ENCODE measurements at places on chromosomes 7 and 10. TPM values are rescaled to one million over a fixed set of nuclear protein-coding genes. Genes with fewer than 3 reads are reported as not detected.

ADAMTS14 gene
- total RNA-seq, result not detected

RNF32 gene
- total RNA-seq, result 26.0 TPM

OR2A5 gene
- not detected for total RNA-seq

TMUB1 gene
- 68.1 TPM for total RNA-seq

GGCT gene
- total RNA-seq, result 75.2 TPM

WDR86 gene
- total RNA-seq, result 0.95 TPM

MMD2 gene
- total RNA-seq, result not detected

DNA sequence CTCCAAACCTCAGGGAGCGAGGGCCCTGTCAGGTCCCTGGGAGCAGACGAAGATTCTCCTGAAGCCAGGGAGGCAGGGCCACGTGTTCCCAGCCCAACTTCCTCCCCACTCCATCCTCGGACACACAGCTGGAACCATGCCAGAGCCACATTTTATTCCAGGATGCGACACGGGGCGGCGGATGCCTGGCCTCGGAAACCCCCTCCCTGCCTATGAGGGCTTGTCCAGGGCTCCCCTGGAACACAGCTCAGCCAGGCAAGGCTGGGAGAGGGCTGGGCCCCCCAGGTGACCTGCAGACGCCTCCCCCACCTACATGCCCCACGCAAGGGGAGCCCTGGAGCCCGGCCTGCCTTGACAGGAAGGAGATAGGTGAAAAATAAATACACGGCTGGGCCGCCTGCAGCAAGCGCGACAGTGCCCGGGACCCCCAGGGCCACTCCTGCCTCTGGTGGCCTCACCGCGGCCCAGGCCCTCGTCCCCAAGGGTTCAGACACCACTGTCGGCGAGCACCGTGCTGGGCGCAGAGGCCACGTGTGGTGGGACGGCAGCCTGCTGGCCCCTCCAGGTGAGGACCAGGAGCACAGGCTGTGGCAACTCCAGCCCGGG lies 21.5 kb downstream of the GET4 start:
- H3K27me3 ChIP-seq, result no peaks in the 10 kb centered on the region
- no peaks in the 10 kb centered on the region for H3K36me3 ChIP-seq
- DNase-seq, result no peak
- H3K27ac ChIP-seq, result peak overlapping the region; percentile 53
- no peaks in the 10 kb centered on the region for H3K4me1 ChIP-seq

DNA sequence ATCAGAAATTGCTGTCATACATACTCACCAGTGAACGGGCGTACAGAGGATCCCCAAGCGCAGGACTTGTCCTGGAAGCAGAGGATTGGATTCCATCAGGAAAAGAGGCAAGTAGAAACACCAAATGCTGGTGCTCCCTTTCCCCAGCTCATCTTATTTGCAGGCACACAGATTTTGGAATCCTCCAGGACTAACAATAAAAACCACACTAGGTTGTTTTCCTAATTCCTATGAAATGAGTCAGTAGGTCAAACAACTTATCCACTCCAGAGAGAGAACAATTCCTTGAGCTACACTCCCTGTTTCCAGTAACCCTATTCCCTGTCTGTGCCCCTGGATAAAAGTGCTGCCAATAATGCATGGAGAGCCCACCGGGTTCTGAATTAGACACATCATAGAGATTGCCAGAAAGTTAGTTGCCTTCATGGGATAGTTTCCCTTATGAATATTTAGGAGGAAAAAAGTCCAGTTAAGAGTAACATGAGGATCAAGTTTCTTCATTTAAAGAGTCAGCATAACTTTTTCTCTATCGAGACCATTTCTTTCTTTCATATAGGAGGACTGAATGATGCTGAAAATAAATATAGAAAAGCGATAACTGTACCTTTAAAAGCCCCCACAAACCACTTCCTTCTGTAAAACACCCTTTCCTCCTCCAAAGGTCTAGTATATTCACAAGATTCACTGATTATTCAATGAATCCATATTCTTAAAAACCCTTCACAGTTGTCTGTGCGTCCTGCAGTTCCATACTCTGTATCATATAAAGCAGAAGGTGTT lies 178.3 kb upstream of the KLF14 start:
- H3K4me3 ChIP-seq, result peak overlapping the region; percentile 48
- H3K27ac ChIP-seq, result peak overlapping the region; percentile 95
- no peak for DNase-seq
- H3K4me1 ChIP-seq, result peaks cover 28% of the 10 kb centered on the region
- no peaks in the 10 kb centered on the region for H3K36me3 ChIP-seq
- H3K27me3 ChIP-seq, result no peaks in the 10 kb centered on the region

DNA sequence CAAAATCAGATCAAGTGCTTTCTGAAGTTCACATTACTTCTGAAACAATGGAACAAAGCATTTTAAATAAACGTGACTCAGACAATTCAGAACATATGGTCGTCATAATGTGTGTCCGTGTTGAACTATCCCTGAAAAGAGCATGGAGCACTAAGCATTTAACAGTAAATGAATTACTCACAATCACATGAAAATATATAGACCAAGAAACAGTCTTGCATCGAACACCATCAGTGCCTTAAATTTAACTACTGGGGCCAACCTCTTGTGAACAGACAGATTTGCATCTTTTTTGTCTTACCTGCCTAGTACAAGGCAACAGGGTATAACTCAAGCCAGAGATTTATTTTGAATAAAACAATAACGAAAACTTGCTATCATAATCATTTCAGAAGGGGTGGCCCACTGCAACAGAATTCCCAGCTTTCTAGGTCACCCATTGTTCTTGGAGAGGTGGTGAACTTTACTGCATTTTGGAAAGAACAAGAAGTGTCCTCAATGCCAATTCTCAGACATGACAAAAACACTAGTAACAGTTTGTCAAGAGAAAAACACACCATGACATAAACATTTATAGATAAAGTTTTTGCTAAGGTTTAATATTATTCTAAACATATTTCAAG lies 293.5 kb downstream of the SFMBT2 start:
- no peaks in the 10 kb centered on the region for H3K4me1 ChIP-seq
- H3K27me3 ChIP-seq, result no peaks in the 10 kb centered on the region
- no peaks in the 10 kb centered on the region for H3K36me3 ChIP-seq
- DNase-seq, result no peak
- H3K27ac ChIP-seq, result no peak overlapping the region
- H3K4me3 ChIP-seq, result no peak overlapping the region

GRCh38 chr7:6650521-6651011 lies 13.4 kb downstream of the ZNF316 start:
- H3K27ac ChIP-seq, result no peak overlapping the region
- H3K4me1 ChIP-seq, result no peaks in the 10 kb centered on the region
- no peaks in the 10 kb centered on the region for H3K27me3 ChIP-seq
- H3K4me3 ChIP-seq, result no peak overlapping the region
- peaks cover 12% of the 10 kb centered on the region for H3K36me3 ChIP-seq
- no peak for DNase-seq

DNA sequence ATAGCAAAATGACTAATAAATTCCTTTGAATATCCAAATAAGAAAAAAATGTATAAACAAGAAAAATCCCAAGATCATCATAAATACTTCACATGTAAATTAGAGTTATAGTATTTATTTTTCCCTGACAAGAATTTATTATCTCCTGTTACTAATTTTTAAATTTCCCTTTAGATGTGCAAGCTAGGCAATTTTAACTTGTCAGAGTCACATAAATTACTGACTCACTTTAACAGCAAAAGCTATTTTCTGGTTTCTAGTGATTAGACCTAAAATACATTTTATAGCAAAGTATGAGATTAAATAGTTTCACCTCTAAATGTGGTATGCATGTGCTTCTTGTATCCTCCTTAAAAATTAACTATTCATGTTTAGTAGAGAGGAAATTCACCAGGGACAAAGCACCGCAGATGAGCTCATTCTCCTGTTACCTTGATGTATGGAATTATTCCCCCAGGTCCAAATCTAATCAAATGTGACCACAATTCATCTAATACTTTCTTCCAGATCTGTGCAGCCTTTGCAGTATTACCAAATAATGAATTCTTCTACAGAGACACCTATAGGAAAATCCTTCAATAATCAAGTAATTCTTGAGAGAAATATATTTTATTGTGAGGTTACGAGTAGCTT lies 621.2 kb downstream of the DNAJB9 start:
- no peaks in the 10 kb centered on the region for H3K36me3 ChIP-seq
- DNase-seq, result no peak
- H3K4me3 ChIP-seq, result no peak overlapping the region

GRCh38 chr7:30739691-30740090 lies 12.2 kb upstream of the INMT start:
- H3K36me3 ChIP-seq, result no peaks in the 10 kb centered on the region
- H3K4me3 ChIP-seq, result no peak overlapping the region
- H3K4me1 ChIP-seq, result peaks cover 4% of the 10 kb centered on the region
- H3K27me3 ChIP-seq, result no peaks in the 10 kb centered on the region

- peak overlapping the region; percentile 62 for H3K4me3 ChIP-seq
- peak; percentile 59 for DNase-seq
- H3K27ac ChIP-seq, result peak overlapping the region; percentile 94
- no peaks in the 10 kb centered on the region for H3K27me3 ChIP-seq
- no peaks in the 10 kb centered on the region for H3K36me3 ChIP-seq
Measured at GRCh38 chr10:95906677-95907455, 909 bp upstream of the CC2D2B start.

GRCh38 chr10:74018241-74018640 lies 20.3 kb downstream of the VCL start:
- H3K4me3 ChIP-seq, result no peak overlapping the region
- DNase-seq, result no peak
- no peaks in the 10 kb centered on the region for H3K4me1 ChIP-seq
- no peaks in the 10 kb centered on the region for H3K27me3 ChIP-seq
- no peaks in the 10 kb centered on the region for H3K36me3 ChIP-seq

GRCh38 chr10:66639371-66639770 lies 286.5 kb upstream of the LRRTM3 start:
- no peak overlapping the region for H3K27ac ChIP-seq
- H3K4me3 ChIP-seq, result no peak overlapping the region
- no peaks in the 10 kb centered on the region for H3K27me3 ChIP-seq
- no peak for DNase-seq

- H3K4me3 ChIP-seq, result no peak overlapping the region
- no peaks in the 10 kb centered on the region for H3K27me3 ChIP-seq
- no peak for DNase-seq
- H3K36me3 ChIP-seq, result no peaks in the 10 kb centered on the region
Measured at GRCh38 chr7:140869430-140869829, 55.3 kb downstream of the BRAF start.

DNA sequence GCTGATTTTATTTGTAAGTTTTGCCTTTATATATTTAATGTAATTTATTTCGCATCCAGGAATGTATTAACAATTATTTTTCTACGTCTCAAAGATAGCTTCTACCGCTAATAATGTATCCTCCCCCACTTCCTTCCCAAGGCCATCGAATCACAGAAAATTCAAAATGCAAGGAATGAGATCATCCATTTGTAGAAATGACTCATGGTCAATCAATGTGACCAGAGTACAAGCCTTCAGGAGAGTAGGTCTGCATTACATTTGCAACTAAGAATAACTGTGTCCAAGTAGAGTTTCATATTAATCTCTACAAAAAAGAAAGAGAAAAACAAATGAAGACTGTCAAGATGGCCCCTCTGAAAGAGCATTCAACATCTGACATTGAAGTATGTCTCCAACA lies 205.9 kb upstream of the PHF14 start:
- H3K36me3 ChIP-seq, result no peaks in the 10 kb centered on the region
- H3K27me3 ChIP-seq, result no peaks in the 10 kb centered on the region
- H3K4me1 ChIP-seq, result no peaks in the 10 kb centered on the region

DNA sequence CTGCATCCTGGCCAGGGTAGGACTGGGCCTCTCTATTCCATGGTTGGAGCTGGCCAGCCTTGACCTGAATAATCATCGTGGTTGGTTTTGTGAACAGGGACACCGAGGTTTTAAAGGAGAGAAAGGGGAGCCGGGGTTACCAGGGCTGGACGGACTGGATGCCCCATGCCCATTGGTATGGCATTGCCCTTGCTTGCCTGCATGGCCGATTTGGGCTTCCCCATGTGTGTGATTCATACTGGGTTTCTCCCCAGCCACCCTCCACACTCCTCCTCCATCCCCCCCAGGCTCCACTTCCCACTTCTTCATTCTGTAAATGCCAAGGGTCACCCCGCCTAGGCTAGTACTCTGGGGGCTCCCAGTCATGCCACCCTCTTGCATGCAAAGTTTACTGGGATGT lies 98.8 kb upstream of the MACROH2A2 start:
- H3K36me3 ChIP-seq, result no peaks in the 10 kb centered on the region
- no peak overlapping the region for H3K27ac ChIP-seq
- H3K4me1 ChIP-seq, result no peaks in the 10 kb centered on the region
- peaks cover 3% of the 10 kb centered on the region for H3K27me3 ChIP-seq

- no peak overlapping the region for H3K4me3 ChIP-seq
- H3K4me1 ChIP-seq, result no peaks in the 10 kb centered on the region
- H3K36me3 ChIP-seq, result no peaks in the 10 kb centered on the region
- no peak overlapping the region for H3K27ac ChIP-seq
- H3K27me3 ChIP-seq, result no peaks in the 10 kb centered on the region
- no peak for DNase-seq
Measured at GRCh38 chr7:96479015-96479645, 157.2 kb upstream of the SLC25A13 start.

DNA sequence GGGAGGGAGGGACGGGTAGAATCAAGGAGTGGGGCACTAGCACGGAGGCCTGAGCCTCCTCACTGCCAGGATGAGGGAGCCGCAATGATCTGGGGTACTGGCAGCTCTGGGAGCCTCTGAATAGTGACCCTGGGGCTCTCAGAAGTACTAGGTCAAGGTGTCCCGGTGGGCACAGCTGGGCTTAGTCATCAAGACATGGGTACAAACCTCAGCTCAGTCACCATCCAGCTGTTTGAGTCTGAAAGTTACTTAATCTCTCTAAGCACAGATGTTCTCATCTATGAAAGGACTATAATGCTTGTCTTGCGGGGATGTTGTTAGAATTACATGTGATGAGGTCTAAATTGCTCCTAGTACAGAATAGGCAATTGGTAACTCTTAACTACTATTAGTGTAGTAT lies 276.8 kb downstream of the KCNMA1 start:
- no peaks in the 10 kb centered on the region for H3K27me3 ChIP-seq
- H3K4me3 ChIP-seq, result no peak overlapping the region
- no peaks in the 10 kb centered on the region for H3K4me1 ChIP-seq
- no peaks in the 10 kb centered on the region for H3K36me3 ChIP-seq
- no peak overlapping the region for H3K27ac ChIP-seq
- DNase-seq, result no peak

DNA sequence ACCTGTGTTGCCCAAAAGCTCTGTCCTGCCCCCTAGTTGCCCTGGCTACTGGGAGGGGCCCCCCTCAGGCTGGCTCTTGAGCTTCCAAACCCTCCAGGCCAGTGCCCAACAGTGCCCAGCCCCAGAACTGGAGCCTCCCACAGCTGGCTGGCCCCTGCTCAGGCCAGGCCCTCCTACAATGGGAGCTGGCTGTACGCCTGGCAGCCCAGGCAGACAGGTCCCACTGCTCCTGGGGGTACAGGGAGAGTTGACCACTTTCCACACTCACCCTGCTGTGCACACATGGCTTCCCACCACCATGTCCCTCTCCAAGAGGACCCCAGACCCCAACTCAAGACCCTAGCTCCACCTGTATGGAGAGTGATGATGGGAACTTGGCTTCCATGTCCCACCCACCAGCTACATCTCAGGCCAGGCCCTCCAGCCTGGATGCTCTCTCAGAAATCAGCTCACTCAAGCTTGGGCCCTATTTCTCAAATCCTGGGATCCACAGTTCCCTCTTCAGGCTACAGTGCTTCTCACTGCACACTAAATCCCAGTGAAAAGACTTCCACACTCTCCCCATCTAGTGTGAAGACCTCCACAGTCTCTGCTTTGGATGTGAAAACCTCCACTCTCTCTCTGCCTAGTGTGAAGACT lies 92.6 kb downstream of the OAT start:
- H3K27ac ChIP-seq, result no peak overlapping the region
- no peak overlapping the region for H3K4me3 ChIP-seq
- no peaks in the 10 kb centered on the region for H3K27me3 ChIP-seq
- H3K4me1 ChIP-seq, result no peaks in the 10 kb centered on the region
